ENCODE measurements at places on chromosomes 6 and 20.

GRCh38 chr20:2656471-2657117 lies 4.2 kb downstream of the NOP56 start:
- no peak for DNase-seq

DNA sequence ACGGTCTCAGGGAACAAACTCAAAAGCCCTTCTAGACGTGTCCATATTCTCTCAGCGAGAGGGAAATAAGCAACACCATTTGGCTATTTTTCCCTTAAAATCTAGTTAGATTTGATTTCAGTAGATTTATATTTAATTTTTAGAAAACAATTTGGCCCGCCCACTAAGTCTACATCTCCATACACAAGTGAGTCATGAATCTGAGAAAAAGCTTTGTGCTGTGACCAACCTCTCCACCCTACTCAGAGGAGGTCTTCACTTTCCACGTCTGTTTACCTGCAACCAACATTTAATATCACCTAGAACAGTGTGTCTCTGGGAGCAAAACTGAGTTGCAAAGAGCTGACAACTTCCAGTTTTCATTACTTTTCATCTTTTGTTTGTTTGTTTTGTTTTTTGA lies 48.6 kb downstream of the HAO1 start:
- no peak for DNase-seq

GRCh38 chr20:52889225-52889624 lies 82.9 kb upstream of the TSHZ2 start:
- no peak for DNase-seq

DNA sequence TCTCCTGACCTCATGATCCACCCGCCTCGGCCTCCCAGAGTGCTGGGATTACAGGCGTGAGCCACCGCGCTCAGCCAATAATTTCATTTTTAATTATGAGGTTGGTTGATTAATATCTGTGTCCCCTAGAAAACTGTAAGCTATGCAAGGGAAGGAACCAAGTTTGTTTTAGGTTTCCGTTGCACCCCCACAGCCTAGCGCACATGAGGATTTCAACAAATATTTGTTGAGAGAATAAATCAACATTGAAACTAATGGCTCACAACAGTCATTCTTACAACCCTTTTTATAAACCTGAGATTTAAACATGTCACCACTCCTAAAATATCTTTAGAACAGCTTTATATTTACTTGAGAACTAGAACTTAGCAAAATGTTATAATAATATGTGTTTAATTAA lies 114.0 kb upstream of the CARMIL1 start:
- peak; percentile 38 for DNase-seq

- DNase-seq: no peak
These were observed 158.7 kb downstream of the UBE3D start for GRCh38 chr6:82906951-82907350.

All from hematopoietic multipotent progenitor cell treated with erythropoietin and hydrocortisone succinate and interleukin-3 and kit ligand, for 4 days (in vitro differentiated cells).